ENCODE measurements at places on chromosomes 4 and X.

GRCh38 chr4:19580095-19580494 lies 671.6 kb upstream of the SLIT2 start:
- no peak for DNase-seq

DNA sequence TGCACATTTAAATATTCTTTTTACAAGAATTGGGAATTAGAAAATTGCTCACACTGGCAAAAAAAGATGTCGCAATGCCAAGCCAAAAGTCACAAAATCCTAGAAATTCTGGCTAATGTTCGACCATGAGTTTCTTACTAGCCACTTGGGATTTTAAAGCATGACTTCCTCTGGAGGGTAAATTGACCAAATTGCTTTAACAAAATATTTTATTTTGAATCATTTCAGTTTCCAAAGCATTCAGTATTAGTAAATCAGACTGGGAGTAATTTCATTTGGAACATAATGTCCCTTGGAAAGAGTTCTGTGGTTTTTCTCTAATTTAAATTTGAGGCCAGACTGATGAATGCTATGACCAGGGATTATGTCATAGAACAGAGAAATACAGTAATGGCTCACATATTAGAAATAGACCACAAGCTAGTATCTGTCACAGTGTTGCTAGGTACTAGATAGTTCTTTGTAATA lies 7.6 kb upstream of the CXCL5 start:
- DNase-seq, result no peak

GRCh38 chr4:17126321-17126966 lies 228.0 kb upstream of the LDB2 start:
- DNase-seq, result no peak

GRCh38 chr4:41572956-41573355 lies 35.0 kb downstream of the LIMCH1 start:
- DNase-seq, result no peak

DNA sequence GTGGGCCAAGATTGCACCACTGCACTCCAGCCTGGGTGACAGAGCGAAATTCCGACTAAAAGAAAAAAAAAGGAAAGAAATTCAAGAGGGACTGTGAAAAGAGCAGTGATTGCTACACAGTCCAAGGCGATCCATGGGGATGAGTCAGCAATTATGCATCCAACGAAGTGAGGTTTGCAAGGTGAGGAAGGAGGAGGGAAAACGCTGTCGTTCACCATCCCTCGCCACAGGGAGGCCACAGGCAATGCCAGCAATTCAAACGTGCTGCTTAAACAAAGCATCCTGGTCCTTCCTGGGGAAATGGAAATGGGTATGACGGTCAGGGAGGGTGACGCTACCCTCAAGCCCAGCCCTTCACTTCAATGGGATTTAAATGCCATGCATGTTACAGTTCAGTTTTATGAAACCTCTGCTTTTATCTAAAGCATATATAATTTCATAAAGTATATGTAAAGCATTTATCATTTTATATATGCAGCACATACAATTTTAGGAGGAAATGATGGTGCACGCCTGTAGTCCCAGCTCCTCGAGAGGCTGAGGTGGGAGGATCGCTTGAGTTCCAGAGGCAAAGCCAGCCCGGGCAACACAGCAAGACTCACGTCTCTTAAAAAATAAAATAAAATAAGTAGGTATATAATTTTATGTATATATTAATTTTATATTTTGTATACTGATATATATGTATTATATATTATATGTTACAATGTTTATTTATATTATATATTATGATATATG lies 108.7 kb downstream of the DHRSX start:
- no peak for DNase-seq

GRCh38 chr4:48346594-48346993 lies 5.3 kb downstream of the SLAIN2 start:
- DNase-seq, result no peak

DNA sequence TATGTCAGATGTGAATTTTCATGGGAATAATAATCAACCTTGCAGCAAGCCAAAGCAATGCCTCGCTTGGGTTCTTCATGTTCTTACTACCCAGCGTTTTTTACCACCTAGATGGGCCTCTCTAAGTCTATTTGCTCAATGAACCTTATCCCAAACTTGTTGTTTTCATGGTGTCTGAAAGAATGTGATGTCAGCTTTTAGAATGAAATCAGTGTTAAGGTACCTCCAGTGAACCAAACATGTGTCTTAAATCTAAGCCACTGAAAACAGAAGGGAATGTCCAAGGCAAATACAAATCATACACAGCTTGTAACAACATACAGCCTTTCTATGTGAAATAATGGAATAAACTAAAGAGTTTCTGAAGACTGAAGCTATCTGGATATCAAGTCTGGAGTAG lies 6.7 kb downstream of the EPGN start:
- no peak for DNase-seq

GRCh38 chr4:4641661-4642495 lies 100.0 kb upstream of the STX18 start:
- no peak for DNase-seq

DNA sequence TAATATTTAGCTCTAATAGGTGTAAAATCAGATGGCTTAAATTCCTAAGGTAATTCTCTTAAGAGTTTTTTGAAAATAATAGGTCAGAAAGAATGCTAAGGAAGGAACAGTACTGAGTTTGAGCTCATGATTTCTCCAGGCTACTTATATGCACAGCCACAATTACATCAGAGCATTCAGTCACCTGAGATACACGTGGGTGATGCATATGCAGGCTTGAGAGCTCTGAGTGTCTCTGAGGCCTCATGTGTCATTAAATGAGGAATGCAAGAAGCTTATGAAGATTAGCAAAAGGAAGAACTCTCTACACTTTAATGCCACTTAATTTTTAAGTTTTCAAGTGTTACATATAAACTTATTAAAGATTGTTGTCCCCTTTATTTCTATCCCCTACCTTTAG lies 124.0 kb upstream of the STIM2 start:
- no peak for DNase-seq

GRCh38 chr4:112704991-112705845 lies 68.3 kb downstream of the LARP7 start:
- no peak for DNase-seq

DNA sequence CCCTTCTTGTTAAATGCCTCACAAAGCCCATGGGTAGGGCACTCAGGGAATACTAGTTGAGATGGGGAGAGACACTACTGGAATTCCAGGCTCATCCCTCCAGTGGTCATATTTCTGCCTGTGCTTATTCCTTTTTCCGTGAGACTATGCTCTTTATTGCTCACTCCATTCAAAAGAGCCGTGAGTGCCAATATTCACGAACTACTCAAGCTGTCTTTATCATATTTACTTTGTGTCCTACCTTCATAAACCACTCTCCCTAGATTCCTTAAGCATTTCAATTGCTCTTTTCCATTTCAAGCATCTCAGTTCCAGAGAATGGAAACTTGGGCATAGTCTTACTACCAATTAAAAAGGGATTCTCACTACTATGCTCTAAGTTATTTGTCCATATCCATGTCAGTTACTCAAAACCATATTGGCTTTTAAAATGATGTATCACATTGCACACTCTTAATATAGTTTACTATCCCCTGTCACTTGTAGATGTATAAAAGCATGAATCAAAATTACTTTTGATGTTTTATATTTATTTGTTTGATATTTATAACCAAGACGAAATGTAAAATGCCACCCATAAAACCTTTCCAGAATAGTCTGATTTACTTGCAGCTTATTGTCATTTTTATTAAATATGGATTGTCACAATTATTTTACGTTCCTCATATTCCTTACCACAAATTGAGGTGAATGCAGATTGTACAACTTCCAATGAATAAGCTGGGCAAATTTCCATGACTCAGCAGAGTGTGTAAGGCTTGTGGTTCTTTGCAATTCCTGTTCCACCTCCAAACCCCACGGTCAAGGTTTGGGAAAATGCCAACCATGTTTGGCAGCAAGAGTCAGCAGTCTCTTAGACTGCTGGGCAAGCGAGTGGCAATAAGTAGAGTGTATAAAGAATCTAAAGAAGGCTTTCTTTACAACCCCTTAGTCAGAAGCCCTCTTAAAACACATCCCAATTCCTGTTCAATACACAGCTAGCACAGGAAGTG lies 24.4 kb downstream of the ENOX2 start:
- DNase-seq, result no peak

DNA sequence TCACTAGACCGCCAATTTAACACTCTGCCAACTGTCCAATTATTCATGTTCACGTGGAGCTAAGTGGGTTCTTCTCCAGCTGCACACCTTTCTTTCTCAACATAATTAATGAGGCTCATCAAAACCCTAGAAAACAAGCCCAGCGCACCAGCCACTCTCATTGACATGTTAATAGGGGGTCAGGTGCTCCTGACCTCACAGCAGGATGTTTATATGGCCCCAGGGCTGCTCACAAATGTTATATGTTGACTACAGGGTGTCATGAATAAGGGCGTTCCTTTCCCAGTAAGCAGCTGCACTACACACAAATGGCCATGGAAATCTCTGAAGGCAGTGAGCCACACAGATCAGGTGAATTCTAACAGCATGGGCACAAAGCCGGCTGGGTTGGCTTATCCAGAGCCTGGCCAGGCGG lies 209.8 kb downstream of the MGST2 start:
- DNase-seq, result no peak

GRCh38 chr4:10395971-10396580 lies 61.1 kb downstream of the ZNF518B start:
- DNase-seq, result no peak
